ENCODE measurements at places on chromosomes 13 and 19.

- DNase-seq, result no peak
Measured at GRCh38 chr19:48821633-48822032, 10.8 kb upstream of the BCAT2 start.

GRCh38 chr19:38538793-38539528, 78.8 kb downstream of the MAP4K1 start:
- DNase-seq, result no peak

DNA sequence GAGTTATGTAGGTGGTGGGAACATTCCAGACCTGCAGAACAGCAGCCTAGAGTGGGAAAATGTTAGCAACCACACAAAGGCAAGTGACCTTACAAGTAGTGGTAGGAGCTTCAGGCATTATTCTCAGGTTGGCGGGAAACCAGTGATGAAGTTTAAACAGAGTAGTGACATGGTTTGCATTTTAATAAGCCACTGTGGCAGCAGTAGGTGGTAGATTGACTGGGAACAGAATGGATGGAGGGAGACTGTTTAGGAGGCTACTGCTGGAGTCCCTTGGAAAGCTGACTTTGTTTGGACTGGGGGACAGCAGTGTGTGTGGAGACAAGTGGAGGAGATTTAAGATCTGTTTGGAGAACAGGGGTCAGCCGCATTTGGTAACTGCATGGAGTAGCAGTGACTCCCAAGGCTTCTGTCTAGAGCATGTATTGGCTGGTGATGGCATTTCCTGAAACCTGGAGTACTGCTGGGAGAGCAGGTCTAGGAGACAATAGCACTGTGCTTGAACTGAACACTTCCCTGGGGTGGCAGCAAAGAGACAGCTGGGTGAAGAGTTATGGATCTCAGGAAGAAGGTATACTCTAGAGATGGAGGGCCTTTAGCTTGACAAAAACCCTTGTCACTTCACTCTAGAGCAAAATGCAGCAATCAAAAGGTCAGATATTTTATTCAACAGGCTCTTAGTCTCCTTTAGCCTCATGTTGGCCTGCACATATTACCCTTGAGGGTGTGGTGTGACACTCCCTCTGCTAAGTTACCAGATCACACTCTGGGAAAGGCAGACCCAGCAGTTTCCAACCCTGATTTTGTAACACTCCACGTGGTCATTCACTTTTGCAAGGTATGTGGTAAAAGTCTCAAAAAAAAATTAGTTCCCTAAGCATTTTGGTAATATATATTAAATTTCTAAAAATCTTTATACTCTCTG, 70.3 kb downstream of the DHRS12 start:
- DNase-seq, result no peak

- DNase-seq, result no peak
Measured at GRCh38 chr13:27001705-27002104, 169.9 kb downstream of the USP12 start.

GRCh38 chr19:46392837-46393236, 20.5 kb downstream of the CCDC8 start:
- no peak for DNase-seq
